Ovary (tissue), 10 donors: ENCODE measurements at places on chromosomes 16 and 17. TPM values are rescaled to one million over a fixed set of nuclear protein-coding genes. Genes with fewer than 3 reads are reported as not detected.

- peaks cover 9% of the 10 kb centered on the region for H3K4me1 ChIP-seq
- peak; percentile 37 for DNase-seq
- no peaks in the 10 kb centered on the region for H3K27me3 ChIP-seq
- no peaks in the 10 kb centered on the region for H3K36me3 ChIP-seq
Observed at GRCh38 chr17:61414141-61414935, 14.7 kb downstream of the TBX2 start.

- H3K4me1 ChIP-seq: peaks cover 1% of the 10 kb centered on the region
- H3K27ac ChIP-seq: no peak overlapping the region
- peak overlapping the region; percentile 9 for H3K4me3 ChIP-seq
- peaks cover 3% of the 10 kb centered on the region for H3K27me3 ChIP-seq
Observed at GRCh38 chr16:54284319-54284930, 2.2 kb downstream of the IRX3 start.

- H3K27ac ChIP-seq: no peak overlapping the region
- H3K4me3 ChIP-seq: no peak overlapping the region
- H3K36me3 ChIP-seq: no peaks in the 10 kb centered on the region
- H3K27me3 ChIP-seq: no peaks in the 10 kb centered on the region
- DNase-seq: no peak
- no peaks in the 10 kb centered on the region for H3K4me1 ChIP-seq
Observed at GRCh38 chr17:10993126-10993525, 155.2 kb upstream of the PIRT start.

The ZNF500 gene
- total RNA-seq: 24.2 TPM

The ABCC1 gene
- total RNA-seq: 10.0 TPM
